ENCODE measurements at places on chromosomes 12 and 14.

DNA sequence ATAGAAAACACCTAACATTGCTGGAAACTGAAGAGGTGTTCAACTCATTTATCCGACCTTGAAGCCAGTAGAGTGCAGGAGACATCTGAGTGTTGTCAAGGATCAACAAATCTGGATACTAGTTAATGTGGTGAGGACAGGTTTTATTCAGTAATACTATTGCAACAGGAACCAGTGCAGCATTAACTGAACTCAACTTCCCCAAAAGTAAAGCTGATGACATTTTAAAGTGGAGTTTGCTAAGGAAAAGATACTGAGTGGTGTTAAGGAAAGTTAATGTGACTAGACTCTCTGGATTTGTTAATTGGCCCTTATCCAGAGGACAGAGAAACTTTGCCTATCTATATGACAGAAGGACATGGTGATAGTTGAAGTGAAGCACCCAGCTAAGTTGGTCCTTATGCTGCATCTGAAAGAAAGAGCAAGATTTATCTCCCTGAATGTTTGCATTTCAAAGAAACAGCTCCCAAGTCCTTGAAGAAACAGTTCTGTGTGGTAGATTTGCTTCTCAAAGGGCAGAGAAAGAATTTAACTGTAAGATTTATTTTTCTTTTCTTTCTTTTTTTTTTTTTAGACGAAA, 1.2 kb upstream of the CLEC7A start:
- no peak for DNase-seq

GRCh38 chr14:63562405-63562804, 19.2 kb upstream of the PPP2R5E start:
- DNase-seq = no peak

GRCh38 chr12:111557271-111558106, 41.6 kb downstream of the ATXN2 start:
- DNase-seq = no peak

DNA sequence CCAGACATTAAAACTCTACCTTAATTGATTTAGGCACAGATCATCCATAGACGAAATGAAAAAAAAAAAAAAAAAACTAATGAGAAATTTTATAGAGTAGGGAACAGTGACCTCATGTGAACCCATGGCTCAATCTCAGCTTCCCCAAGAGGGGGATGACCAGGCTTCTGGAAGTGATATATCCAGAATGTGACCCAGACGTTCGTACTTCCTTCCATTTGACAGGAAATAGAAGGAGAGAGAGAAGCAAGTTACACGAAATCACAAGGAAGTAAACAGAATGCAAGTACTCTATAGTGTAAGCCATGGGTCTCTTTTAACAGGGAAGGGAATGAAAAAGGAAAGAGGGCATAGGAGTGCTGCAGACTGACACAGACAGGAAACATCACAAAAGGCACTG, 10.1 kb downstream of the FOXN3 start:
- no peak for DNase-seq

- no peak for DNase-seq
These were observed 217.3 kb upstream of the EEA1 start for GRCh38 chr12:93146263-93146939.

DNA sequence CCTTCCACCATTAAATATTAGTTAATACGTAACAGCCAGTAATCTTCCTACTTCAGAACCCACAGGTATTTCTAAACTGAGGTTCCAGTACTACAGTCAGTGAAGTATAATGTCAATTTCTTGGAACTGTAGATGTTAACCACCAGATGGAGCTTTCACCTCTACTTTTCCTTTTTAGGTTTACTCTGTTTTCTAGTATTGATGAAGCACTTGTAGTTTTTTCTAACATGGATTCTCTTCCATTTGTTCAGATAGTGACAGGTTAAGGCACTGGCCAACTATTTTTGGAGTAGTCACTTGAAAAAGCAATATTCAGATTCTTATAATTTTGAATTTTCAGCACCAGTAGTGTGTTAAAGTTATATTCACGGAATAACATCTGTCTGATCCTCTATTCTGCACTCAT, 4.6 kb upstream of the SEC23A start:
- no peak for DNase-seq

DNA sequence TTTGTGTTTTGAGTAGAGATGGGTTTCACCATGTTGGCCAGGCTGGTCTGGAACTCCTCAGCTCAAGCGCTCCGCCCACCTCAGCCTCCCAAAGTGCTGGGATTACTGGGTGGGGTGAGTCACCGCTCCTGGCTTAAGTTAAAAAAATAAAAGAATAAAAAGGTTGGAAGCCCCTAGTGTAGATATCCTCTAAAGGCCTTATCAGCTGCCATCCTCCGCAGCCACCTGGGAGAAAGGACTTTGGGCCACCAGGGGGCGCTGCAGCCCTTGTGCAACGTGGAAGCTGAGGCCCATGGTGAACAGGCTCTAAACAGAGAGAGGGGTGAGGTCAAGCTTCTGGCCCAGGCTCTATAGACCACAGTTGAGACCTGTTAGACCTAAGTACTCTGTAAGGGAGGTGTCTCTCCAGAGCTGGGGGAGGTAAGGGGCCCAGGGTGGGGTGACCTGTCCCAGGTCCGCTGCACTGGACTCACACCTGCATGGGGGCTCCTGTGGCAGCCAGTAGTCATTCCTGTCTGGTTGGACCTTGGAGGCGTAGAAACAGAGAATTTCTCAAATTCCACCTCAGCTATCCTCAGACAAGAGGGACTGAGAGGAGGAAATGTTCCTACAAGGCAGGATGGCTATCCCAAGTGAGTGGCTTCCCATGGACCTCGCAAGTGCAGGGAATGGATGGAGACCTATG, 14.0 kb upstream of the RACGAP1 start:
- peak; percentile 70 for DNase-seq

All from CD4-positive, alpha-beta T cell treated with Interferon gamma for 1 hour (primary cell).